ENCODE measurements at places on chromosomes 12 and 14.

- DNase-seq = no peak
Observed at GRCh38 chr14:64938972-64939816, 3.4 kb downstream of the GPX2 start.

DNA sequence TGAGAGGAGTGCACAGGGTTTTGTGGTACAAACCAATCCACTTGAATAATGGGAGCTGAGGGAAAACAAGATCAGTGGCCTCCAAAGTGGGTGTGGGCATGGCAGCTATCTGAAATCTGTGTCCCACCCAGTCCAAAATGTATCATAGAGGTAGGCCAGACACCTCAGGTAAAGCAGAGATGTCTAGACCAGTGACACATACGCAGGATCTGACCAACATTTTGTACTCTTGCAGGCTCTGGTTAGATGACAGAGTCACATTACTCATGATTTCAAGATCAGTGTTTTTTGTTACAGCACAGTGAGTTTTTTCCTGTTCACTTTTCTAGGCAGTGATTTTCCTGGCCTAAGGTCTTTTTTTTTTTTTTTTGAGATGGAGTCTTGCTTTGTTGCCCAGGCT lies 211.8 kb downstream of the PCNX1 start:
- DNase-seq = no peak

DNA sequence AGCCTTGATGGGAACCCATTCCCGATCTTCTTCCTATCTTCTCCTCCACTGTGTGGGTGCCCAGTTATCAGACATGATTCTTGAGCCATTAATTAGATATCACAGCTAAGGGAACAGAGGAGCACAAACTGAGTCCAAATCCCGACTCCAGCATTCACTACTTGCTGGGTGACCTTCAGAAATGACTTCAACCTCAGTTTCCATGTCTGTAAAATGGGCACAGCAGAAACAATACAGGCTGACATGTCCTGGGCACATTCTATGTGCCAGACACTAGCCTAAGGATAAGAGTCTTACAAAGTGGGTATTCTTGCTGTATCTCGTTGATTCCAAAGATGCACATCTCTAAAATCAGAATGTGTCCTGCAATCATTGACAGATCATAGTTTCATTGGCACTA lies 128.7 kb upstream of the NOS1 start:
- DNase-seq = no peak

DNA sequence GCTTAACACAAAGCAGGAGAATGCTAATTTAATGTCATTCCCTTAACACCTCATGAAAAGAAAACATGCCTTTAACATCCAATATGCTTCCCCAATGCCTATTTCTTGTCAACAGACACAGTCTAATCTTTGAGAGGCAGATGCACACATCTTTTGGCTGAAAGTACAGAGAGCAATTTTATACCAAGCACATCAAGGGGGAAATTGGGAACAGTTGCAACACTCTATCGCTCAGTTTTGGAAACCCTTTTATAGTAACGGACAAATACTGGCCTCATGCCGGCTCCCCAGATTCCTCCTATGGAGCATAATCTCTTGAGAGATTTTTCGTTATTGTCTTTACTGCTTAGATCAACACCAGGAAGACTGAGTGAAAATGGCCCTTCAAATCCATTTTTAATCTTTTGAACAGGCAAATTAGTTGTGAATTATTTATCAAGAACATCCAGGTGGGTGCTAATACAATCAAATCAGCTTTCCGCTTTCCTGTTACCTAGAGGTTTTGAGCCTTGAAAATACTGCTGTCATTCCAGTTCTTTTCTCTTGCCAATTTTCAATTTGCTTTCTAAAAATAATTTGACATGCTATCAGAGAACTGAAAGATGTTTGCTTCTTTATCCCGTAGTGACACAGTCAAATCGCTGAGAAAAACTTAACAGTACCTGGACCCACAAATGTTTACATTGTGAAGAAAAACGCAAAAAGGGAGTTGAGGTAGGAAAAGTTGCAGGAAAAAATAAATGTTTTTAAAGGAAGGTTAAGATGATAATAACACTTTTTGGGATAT lies 60.7 kb upstream of the CAND1 start:
- no peak for DNase-seq

GRCh38 chr14:32608857-32609256 lies 279.8 kb downstream of the AKAP6 start:
- no peak for DNase-seq

GRCh38 chr12:64995816-64996215 lies 125.3 kb downstream of the WIF1 start:
- no peak for DNase-seq

- DNase-seq = no peak
Observed at GRCh38 chr12:124939079-124939420, 24.6 kb upstream of the UBC start.

Measured in GM18507 (cell line).